ENCODE measurements at places on chromosomes 13 and 19. TPM values are rescaled to one million over a fixed set of nuclear protein-coding genes. Genes with fewer than 3 reads are reported as not detected.
A peak's percentile ranks its signal among the peaks of the same experiment; 100 is the strongest.

The THSD1 gene
- 27.6 TPM for polyA plus RNA-seq

DNA sequence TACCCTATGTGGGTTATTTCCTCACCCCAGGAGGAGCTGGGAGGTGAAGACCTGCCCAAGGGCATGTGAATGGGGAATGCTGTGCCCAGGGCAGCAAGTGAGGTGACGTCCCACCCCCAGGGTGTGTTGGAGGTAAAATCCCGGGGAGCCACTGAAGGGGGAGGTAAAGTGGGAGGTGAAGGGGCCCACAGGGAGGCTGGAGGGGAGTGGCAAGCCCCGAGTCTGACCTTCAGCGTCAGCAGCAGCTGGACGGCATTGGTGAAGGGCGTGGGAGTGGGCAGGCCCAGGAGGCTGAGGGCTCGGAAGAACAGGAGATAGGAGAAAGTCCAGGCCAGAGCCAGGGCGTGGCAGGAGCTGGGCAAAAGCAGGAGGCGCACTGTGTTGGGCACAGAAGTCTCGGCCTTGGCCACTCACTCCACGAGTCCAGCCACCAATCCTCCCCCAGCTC, 2.4 kb downstream of the MBOAT7 start:
- no peaks in the 10 kb centered on the region for H3K27me3 ChIP-seq
- no peak for DNase-seq
- H3K27ac ChIP-seq: peak overlapping the region; percentile 6
- H3K4me1 ChIP-seq: peaks cover 13% of the 10 kb centered on the region
- peaks cover 17% of the 10 kb centered on the region for H3K36me3 ChIP-seq
- H3K4me3 ChIP-seq: no peak overlapping the region

DNA sequence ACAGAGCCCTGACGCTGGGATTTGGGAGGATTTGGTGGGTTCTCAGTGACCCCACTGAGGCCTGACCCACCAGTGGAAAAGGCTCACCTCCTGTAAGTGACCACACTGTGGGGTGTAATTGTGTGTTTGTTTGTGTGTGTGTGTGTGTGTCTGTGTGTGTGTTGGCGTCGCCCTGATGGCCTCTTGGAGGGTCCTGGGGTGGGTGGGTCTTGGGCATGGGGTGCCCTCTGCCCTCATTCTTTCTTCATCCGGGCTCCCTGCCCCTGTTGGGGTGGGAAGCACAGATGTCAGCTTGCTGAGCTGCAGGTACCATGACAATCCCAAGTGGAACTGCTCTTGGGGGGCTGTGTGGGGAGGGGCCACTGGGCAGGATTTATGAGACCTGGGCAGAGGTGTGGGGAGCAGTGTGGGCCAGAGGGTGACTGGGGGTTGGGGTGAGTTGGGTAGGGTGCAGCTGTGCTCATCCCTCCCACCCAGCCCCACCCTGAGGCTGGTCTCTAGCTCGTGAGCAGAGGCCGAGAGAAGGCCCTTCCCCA, 22.8 kb downstream of the WTIP start:
- H3K27me3 ChIP-seq: no peaks in the 10 kb centered on the region
- H3K4me3 ChIP-seq: no peak overlapping the region
- no peak for DNase-seq
- H3K27ac ChIP-seq: no peak overlapping the region
- H3K4me1 ChIP-seq: no peaks in the 10 kb centered on the region
- no peaks in the 10 kb centered on the region for H3K36me3 ChIP-seq

DNA sequence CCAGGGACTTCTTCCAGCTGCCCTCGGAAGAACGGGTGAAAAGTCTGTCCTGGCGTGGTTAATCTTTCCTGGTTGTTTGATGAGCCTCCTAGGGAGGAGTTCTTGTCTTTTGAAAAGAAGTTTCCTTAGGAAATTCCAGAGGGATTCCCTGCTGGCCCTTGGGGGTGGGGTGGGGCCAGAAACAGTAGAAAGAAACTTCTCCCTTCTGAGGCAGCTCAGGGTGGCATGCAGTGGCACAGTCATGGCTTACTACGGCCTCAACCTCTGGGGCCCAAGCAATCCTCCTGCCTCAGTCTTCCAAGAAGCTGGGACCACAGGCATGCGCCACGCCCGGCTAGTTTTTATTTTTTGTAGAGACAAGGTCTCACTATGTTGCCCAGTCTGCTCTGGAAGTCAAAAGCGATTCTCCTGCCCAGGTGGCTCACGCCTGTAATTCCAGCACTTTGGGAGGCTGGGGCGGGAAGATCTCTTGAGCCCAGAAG, 1.5 kb downstream of the ZNF101 start:
- no peak overlapping the region for H3K27ac ChIP-seq
- peaks cover 6% of the 10 kb centered on the region for H3K4me1 ChIP-seq
- no peak overlapping the region for H3K4me3 ChIP-seq

- no peaks in the 10 kb centered on the region for H3K36me3 ChIP-seq
- H3K27ac ChIP-seq: no peak overlapping the region
- no peak for DNase-seq
- H3K4me1 ChIP-seq: no peaks in the 10 kb centered on the region
These were observed 4.0 kb downstream of the OR10H1 start for GRCh38 chr19:15811476-15811875.

Measured in endothelial cell of umbilical vein (primary cell).